ENCODE measurements at places on chromosomes 6 and 20. TPM values are rescaled to one million over a fixed set of nuclear protein-coding genes. Genes with fewer than 3 reads are reported as not detected.

XKR7 gene
- total RNA-seq = not detected

CLVS2 gene
- total RNA-seq = not detected

COL21A1 gene
- total RNA-seq = 1.8 TPM

- H3K36me3 ChIP-seq = no peaks in the 10 kb centered on the region
- H3K27ac ChIP-seq = no peak overlapping the region
- no peak for DNase-seq
- no peaks in the 10 kb centered on the region for H3K27me3 ChIP-seq
- H3K4me1 ChIP-seq = no peaks in the 10 kb centered on the region
Observed at GRCh38 chr6:151118461-151119123, 121.2 kb upstream of the AKAP12 start.

DNA sequence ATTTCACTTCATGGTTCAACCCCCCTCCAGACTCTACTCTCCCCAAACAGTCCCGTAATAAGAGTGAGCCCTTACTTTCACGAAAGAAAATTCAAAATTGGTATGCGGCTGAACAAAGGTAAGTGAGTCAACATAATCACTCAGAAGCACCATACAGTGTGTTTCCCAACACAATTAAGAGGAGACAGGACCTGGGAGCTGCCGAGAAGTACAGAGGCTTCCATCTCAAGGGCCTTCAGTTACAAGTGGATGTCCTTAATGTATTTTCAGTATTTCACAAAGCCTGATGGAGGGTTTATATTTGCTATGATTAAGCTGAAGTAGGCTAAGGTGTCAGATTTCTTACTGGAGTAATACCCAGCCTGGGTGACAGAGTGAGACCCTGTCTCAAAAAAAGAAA lies 51.1 kb downstream of the MYO6 start:
- no peaks in the 10 kb centered on the region for H3K27me3 ChIP-seq
- H3K27ac ChIP-seq = no peak overlapping the region
- no peak overlapping the region for H3K4me3 ChIP-seq

DNA sequence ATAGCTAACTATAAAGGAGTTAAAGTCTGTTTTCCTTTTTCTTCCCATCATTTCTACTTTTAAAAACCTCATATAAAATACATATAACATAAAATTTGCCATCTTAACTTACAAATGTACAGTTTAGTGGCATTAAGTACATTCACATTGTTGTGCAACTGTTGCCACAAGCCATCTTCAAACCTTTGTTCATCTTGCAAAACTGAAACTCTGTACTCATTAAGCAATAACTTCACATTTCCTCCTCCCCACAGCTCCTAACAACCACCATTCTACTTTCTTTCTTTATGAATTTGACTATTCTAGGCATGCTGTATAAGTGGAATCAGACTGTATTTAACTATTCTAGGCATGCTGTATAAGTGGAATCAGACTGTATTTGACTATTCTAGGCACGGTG lies 4.5 kb downstream of the CCDC170 start:
- no peaks in the 10 kb centered on the region for H3K27me3 ChIP-seq
- peaks cover 12% of the 10 kb centered on the region for H3K4me1 ChIP-seq
- H3K27ac ChIP-seq = no peak overlapping the region
- peaks cover 12% of the 10 kb centered on the region for H3K36me3 ChIP-seq

GRCh38 chr6:151747896-151748295 lies 59.6 kb upstream of the ESR1 start:
- H3K27me3 ChIP-seq = no peaks in the 10 kb centered on the region
- no peak for DNase-seq
- H3K4me1 ChIP-seq = no peaks in the 10 kb centered on the region
- H3K36me3 ChIP-seq = no peaks in the 10 kb centered on the region

DNA sequence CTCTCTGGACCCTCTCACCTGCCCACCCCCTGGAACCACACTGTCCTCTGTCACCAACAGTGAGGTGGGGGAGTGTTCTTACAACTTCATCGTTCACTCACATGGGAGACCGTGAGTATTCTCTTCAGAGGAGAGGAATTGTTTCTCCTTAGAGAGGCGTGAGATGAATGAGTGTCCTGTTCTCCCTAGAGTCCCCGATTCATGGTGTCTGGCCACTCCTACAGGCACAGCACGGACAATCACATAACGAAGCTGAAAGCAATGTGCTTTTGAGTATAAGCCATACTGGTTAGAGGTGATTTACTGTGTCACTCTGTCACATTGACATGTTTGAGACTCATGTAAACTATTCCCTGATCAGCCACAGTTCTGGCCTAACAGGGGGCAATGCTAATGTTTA lies 54.6 kb downstream of the FOXC1 start:
- no peak overlapping the region for H3K4me3 ChIP-seq
- no peaks in the 10 kb centered on the region for H3K4me1 ChIP-seq
- DNase-seq = no peak
- H3K27ac ChIP-seq = no peak overlapping the region
- H3K27me3 ChIP-seq = no peaks in the 10 kb centered on the region

- no peak overlapping the region for H3K4me3 ChIP-seq
- no peaks in the 10 kb centered on the region for H3K36me3 ChIP-seq
- no peak for DNase-seq
- no peaks in the 10 kb centered on the region for H3K27me3 ChIP-seq
- H3K4me1 ChIP-seq = no peaks in the 10 kb centered on the region
- H3K27ac ChIP-seq = no peak overlapping the region
Observed at GRCh38 chr6:84618046-84618752, 146.2 kb downstream of the TBX18 start.

DNA sequence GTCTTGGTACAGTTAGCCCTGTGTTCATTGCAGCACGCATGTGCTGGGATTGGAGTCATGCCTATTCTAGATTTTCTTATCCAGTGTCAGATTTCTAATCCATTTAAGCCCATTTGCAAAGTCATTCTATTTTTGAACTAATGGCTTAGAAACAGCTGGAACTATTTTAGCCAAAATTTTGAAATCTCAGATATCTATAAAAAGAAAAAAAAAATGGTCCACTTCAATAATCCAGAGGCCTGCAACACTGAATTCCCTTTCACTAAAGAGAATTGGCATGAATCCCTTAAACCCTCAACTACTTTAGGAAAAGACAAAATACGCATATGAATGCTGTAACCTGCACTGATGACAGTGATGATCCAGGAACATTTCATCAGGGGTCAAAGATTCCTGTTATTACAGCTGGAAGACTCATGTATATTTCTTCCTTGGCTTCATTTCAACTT lies 1.5 kb downstream of the COL21A1 start:
- H3K27ac ChIP-seq = no peak overlapping the region
- H3K4me1 ChIP-seq = peaks cover 8% of the 10 kb centered on the region
- no peak overlapping the region for H3K4me3 ChIP-seq
- no peak for DNase-seq
- H3K27me3 ChIP-seq = peaks cover 13% of the 10 kb centered on the region
- peaks cover 10% of the 10 kb centered on the region for H3K36me3 ChIP-seq

OR2J3 gene
- total RNA-seq = not detected

- no peak for DNase-seq
- no peaks in the 10 kb centered on the region for H3K27me3 ChIP-seq
- no peak overlapping the region for H3K4me3 ChIP-seq
- H3K4me1 ChIP-seq = peaks cover 20% of the 10 kb centered on the region
Observed at GRCh38 chr20:3804254-3804751, 8.2 kb downstream of the CDC25B start.

DNA sequence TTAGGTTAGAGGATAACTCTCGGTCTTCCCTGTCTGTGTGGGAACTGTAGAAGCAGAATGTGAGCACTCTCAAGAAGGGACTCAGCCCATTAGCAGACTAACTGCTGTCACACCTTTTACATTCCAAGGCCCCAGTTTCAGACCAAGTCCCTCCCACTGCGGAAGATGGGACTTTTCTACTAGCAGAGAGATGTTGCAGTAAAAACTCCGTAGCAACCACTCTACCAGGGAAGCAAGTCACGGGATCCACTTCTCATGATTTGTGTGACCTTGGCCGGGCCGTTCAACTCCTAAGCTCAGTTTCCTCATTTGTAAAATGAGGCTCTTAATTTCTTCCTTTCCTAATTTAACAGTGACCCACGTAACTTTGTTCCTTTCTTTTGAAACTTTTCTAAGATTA lies 77.1 kb upstream of the SLC4A11 start:
- DNase-seq = no peak
- H3K4me3 ChIP-seq = no peak overlapping the region
- H3K4me1 ChIP-seq = no peaks in the 10 kb centered on the region
- H3K27ac ChIP-seq = no peak overlapping the region
- peaks cover 5% of the 10 kb centered on the region for H3K36me3 ChIP-seq

DNA sequence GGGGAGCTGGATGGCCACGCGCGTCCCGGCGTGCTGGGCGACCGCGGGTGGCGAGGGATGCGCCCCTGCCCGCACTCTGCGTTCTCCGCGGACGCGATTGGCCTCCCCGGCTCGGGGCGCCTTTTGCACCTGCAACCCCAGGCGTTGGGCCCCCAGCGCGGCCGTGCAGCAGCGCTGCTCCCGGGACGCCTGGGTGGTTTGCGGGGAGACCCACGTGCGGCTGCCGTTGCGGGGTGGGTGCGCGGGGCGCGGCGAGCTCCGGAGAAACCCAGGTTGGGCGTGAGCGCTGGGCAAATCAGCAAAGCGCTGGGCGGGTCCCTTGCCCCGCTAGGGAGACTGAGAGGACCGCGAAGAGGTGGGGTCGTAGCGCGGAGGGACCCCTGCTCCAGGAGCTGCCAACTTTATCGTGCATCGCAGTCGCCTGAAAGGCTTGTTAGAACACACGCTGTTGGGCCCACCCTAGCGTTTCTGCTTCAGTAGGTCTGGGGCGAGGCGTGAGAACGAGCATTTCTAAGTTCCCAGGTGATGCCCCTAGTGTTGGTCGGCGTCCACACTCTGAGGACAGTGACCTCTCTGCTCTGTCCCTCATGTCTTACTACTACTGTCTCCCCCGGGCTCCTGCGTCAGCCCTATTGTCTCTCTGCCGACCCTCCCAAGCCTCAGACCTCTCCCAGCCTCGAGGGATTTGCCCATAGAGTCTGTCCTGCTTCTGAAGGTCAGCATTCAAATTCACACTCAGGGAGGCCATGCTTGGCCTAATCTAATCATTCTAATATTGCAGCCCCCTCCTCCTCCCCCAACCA lies 538 bp upstream of the ZFP64 start:
- H3K36me3 ChIP-seq = peaks cover 32% of the 10 kb centered on the region
- H3K27me3 ChIP-seq = no peaks in the 10 kb centered on the region
- peak overlapping the region; percentile 84 for H3K27ac ChIP-seq
- H3K4me3 ChIP-seq = peak overlapping the region; percentile 97
- H3K4me1 ChIP-seq = peaks cover 11% of the 10 kb centered on the region

- peak overlapping the region; percentile 78 for H3K27ac ChIP-seq
- no peak for DNase-seq
- H3K4me1 ChIP-seq = peaks cover 61% of the 10 kb centered on the region
- H3K36me3 ChIP-seq = no peaks in the 10 kb centered on the region
- H3K4me3 ChIP-seq = no peak overlapping the region
Observed at GRCh38 chr6:106373502-106374239, 13.2 kb downstream of the CRYBG1 start.

- no peaks in the 10 kb centered on the region for H3K4me1 ChIP-seq
- H3K27me3 ChIP-seq = no peaks in the 10 kb centered on the region
- H3K4me3 ChIP-seq = no peak overlapping the region
- H3K27ac ChIP-seq = no peak overlapping the region
- no peak for DNase-seq
Observed at GRCh38 chr20:13510837-13511488, 127.8 kb downstream of the TASP1 start.

DNA sequence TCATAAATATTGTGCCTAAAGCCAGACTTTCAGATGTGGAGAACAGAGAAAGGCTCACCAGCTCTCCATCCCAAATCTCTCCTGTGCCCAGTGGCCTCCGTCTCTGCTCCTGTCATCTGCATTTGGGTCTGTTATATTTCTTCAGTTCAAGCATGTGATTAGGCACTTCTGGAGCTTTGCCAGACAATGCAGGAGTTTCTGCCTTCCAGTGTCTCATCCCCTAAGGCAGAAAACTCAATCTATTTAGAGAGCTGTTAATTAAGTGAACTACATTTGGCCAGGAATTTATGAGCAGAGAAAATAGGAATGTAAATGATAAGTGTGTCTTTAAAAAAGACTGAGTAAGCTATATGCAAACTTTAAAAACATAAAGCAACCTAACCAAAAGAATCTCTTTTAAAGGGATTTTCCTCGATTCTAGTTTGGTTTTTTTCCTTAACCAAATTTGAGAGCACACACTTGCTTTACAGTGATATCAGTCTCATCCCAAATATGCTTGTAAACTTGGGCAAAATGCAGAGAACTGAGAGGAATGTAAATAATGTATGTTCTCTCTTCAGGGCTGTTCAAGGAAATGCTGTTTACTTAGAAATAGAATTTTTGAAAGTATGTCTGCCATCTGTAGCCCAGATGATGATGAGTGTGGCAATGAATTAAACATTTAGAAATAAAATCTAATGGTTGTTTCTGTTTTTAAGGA lies 113.9 kb downstream of the ELOVL4 start:
- no peak for DNase-seq
- no peak overlapping the region for H3K27ac ChIP-seq
- no peak overlapping the region for H3K4me3 ChIP-seq

GRCh38 chr6:143449714-143450452 lies 612 bp downstream of the ADAT2 start:
- peak overlapping the region; percentile 98 for H3K4me3 ChIP-seq
- H3K4me1 ChIP-seq = peaks cover 8% of the 10 kb centered on the region
- peak; percentile 15 for DNase-seq
- no peaks in the 10 kb centered on the region for H3K27me3 ChIP-seq
- peaks cover 17% of the 10 kb centered on the region for H3K36me3 ChIP-seq
- H3K27ac ChIP-seq = peak overlapping the region; percentile 94

PDE10A gene
- total RNA-seq = 23.7 TPM

LY6G5B gene
- 45.1 TPM for total RNA-seq

ANGPT4 gene
- not detected for total RNA-seq

- H3K36me3 ChIP-seq = peaks cover 5% of the 10 kb centered on the region
- no peaks in the 10 kb centered on the region for H3K27me3 ChIP-seq
- H3K27ac ChIP-seq = no peak overlapping the region
- H3K4me1 ChIP-seq = no peaks in the 10 kb centered on the region
- H3K4me3 ChIP-seq = no peak overlapping the region
Observed at GRCh38 chr6:169783971-169784820, 32.8 kb downstream of the ERMARD start.

LY6G6D gene
- not detected for total RNA-seq

DNA sequence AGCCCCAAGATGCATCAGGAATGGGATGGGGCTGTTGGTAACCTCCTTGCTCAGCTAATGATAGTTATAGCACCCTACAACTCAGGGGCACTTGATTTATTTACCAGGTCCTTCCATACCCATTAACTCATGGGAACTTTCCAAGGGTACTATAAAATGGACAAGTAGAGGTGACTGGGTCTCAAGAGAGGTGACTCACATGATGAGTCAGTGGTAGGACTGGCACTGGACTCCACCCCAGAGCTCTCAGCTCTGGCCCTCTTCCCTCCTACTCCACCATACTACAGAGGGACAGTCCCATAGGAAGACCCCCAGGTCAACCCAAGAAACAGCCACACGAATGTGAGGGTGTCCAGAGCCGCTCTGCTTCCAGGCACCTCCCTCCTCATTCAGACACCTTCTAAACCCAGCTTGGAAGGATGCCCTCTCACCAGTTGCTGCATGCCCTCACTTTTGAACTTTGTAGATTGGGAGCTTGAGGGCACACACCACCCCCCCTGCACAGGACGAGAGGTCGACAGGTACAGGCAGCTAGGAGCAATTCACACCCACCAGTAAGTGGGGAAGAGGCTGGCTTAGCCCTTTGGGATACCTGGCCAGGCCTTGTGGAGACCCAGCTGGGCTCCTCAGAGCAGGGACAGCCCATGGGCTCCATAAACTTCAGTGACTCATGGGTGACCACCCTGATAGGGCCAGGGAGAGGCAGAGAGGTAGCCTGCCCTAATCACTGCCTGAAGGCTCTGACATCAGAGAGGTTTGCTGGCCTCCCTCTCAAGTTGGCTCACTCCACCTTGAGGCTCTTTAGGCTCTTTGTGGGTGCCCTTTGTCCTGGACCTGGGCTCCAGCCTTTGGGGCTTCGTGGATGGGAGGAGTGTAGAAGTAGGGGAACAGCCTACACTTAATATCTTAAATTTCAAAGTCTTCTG lies 81.6 kb upstream of the MLN start:
- H3K36me3 ChIP-seq = no peaks in the 10 kb centered on the region
- peaks cover 9% of the 10 kb centered on the region for H3K4me1 ChIP-seq
- no peak overlapping the region for H3K27ac ChIP-seq
- H3K27me3 ChIP-seq = peaks cover 95% of the 10 kb centered on the region
- H3K4me3 ChIP-seq = no peak overlapping the region

OR2B6 gene
- total RNA-seq = 1.5 TPM
